ENCODE measurements at places on chromosomes 3 and 15.

- no peak for ATAC-seq
Measured at GRCh38 chr3:128276577-128277183, 123.4 kb downstream of the EEFSEC start.

DNA sequence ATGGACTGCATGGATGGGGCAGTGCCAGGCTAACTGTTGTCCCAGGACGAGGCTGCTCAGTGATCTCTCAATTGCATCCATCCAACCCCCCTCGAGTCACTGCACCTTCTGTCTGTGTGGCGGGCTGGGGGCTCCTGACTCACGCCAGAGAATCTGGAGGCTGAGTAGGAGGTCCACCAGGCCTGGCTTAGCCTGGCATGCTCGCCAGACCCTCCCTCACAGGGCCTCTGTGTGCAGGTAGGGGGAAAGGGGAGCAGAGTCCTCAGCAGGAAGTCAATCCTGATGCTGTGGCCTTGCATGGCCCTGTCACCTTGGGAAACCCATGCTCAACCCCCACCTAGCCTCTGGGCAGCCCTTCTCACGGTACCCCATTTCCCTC, 140.6 kb downstream of the NUP210 start:
- ATAC-seq, result no peak

GRCh38 chr15:57298843-57299550, 77.3 kb upstream of the CGNL1 start:
- no peak for ATAC-seq

DNA sequence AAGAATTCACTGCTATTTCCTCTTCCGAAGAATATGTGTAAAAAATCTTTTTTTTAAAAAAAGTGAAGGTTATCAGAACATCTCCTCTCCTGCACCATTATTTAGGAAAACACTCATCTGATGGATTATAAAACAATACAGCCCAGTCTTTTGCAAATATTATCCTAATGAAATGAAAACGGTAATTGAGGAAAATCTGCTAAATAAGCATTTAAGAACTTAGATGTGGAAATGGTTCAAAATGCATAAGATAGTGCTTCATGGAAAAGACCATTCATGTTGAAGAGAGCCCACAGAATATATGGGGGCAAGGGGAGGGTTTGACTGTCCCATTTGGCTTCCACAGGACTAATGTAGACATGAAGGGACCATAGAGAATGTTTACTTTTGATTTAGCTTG, 47.8 kb downstream of the ISL2 start:
- no peak for ATAC-seq

DNA sequence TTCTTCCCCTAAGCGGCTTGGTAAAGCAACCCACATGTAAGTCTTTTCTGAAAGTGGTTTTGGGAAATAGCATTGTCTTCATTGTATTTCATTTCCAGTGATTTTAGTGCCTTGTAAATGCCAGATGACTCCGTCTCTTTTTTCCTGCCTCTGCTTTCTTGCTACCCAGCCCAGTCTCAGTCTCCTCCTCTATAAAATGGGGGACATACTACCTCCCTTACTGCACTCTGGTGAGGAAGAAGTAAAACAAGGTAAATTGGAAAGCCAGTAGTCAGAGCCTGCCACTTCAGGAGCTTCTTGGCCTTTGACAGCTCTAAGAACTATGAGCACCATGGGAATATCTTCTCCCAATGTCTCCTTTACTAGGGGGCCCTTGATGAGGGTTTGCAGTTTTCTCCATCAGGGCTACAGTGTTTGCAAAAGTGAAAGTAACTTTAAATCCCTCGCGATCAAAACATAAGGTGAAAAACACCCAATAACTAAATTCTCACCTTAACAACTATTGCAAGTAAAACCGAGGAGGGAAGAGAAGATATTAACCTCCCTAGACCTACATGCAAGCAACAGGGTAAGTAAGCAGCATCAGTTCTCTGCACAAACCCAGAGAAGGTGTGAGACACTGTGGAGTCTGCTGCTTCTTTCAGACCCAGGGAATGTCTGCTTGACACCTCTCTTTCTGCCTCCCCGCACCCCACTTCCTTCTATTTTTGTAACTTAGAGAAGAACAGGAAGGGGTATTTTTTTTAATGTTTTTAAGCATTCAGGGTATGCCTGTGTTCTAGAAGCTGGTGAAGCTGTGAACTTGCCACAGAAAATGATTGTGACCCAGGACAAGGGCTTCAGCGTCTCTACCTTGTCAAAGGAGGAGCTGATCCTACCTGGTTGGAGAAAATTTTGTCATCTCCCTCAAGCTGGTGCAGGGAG, 159.1 kb upstream of the EOMES start:
- peak; percentile 60 for ATAC-seq

- ATAC-seq, result peak; percentile 8
Measured at GRCh38 chr3:173410849-173411248, 13.3 kb downstream of the NLGN1 start.

DNA sequence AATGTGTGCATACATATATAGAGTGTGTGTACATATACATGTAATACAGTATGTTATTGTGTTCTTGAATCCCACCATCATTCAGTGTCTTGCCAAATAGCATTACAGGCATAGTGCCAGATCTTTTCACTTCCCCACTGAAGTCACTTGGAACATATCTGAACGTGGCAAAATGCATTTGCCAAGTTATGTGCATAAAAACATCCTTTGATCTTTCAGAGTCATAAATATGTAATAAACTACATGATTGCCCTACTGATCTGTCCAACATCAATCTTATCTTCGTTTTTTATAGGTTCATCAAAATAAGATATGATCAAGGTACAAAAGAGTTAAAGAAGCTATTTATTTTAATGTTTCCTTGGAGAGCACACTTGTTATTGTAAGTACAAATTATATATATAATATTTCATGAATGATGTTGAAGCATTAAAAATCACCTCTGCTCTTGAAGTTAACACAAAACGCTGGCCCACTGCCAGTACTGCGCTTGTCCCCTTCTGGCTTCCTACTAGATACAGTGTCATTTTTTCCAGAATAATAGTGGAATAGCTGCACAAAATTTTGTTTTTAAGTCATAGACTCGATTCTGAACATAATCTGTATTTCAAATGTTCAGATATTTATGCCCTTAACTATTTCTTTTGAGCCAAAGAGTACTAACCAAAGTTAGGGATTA, 549.5 kb upstream of the ARRDC4 start:
- no peak for ATAC-seq

DNA sequence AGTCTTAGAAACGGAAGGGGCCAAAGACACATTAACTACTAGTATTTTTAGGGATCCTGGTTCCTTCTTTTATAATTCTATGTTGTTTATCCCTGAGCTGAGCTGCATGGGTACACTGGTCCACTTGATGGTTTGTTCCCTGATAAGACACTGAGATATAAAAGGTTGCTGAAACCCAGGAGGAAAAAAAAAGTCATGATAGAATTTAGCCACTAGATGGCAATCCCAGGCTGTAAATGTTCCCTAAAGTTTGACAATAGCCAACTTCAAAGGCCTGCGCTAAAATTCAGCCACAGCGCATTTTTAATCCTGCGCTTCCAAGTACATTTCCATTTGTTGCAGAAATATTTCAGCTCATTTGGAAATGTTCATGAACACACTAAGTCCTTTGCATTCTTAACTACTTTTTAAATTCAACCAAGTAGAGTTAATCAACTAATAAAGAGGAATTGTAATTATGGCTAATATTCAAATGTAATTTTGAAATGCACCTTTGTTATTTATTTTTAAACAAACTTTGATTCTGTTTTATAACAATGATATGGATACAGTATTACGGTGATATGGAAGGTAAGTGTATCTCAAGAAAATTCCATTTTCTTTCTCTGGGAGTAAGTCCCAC, 249.3 kb upstream of the FEZF2 start:
- no peak for ATAC-seq

GRCh38 chr3:143084856-143085731, 34.5 kb upstream of the CHST2 start:
- ATAC-seq, result peak; percentile 86

GRCh38 chr3:195421400-195421799, 21.4 kb downstream of the ACAP2 start:
- no peak for ATAC-seq

- no peak for ATAC-seq
Measured at GRCh38 chr3:29936054-29936453, 655.2 kb downstream of the RBMS3 start.

DNA sequence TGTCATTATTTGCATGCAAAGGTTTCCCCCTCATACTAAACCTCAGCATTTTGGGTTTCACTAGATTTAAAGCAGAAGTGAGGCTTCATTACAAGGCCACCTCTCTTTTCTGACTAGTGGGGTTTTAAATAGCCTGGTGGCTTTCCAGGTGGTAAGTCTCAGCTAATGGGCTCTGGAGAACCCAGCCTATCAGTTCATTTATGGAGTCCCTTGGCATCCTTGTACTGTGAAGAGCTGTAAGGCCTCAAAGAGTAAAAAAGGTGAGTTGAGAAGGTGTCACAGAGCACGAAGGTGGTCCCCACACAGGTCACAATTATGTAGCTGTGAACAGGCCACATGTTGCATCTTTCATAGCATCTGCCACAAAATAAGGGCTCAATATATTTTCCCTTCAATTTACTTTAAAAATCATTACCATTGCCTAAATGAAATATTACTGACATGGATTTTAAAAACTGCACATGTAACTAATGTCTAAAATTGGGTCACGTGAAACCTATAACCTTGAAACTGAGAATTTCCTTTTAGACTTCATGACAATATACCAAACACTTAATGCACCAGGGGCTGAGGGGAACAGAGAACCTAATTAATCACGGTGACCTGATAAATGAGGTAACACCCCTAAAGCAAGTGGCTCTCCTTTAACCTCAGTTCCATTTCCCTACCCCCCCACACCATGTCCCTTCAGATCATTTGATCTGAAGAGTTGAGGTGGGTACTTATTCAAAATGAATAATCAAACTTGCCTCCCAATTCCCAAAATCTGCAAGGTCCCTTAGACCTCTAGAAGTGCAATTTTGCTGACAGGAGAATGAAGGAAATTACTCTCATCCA, 1.3 kb downstream of the NGLY1 start:
- ATAC-seq, result peak; percentile 80

DNA sequence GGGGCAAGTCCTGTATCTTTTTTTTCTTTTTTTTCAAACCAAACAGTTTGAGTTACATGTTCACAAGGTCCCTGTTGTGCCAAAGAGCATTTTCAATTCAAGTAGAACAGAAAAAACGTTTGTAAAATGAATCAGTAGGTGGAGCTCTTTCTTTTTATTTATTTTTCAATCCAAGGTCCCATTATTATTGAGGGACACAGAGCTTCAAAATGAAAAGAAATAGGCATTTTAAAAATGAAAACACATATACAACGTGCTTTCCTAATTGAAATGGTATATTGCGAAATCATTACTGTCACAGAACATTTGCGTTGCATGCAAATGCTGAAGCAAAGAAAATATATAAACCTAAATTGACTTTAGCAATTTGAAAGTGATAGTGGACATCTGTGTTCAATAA, 711.0 kb downstream of the MECOM start:
- no peak for ATAC-seq

- no peak for ATAC-seq
Measured at GRCh38 chr3:20696388-20697150, 510.6 kb upstream of the SGO1 start.

GRCh38 chr3:39154280-39155021, 1.1 kb upstream of the CSRNP1 start:
- ATAC-seq, result no peak

DNA sequence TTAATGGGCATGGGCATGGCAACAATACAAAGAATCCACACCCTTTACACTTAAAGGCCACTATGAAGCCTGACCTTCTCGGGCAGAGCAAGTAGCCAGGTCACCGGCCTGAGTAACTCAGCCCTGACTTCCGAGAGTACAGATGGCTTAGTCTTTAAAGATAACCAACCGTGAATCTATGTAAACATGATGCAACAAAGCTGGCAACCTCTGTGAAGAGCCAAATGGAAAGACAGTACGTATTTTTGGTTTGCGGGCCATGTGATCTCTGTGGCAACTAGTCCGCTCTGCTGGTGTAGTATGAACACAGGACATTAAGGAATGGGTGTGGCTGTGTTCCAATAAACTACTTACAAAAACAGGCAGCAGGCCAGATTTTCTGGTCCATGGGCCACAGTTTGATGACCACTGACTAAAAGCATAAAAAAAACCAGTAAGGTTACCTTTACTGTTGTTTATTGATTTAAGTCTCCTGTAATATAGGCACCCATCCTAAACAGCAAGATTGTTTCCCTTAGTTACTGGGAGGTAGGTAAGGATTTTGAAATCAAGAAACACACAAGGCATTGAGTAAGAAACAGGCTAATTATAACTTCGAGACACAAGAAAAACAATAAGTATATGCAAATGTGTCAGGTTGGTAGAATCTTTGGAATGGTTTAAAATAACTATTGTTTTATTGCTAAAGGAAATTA, 14.5 kb downstream of the RIOX2 start:
- ATAC-seq, result no peak

DNA sequence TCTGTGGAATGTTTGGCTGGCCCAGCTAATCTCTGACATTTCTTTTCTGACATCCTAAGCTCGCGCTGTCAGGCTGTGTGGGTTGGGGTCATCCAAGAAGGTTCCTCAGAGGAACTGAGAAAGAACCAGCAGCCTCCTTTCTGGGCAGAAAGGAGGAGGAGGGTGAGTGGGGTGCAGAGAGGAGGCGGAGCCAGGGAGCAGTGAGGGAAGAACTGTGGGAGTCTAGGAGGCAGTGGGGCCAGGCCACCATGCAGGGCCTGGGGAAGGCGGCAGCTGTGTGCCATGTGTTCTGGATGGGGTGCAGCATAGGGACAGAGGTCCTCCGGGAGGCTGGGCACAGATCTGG, 5.3 kb downstream of the SEMA7A start:
- ATAC-seq, result peak; percentile 65

Data from stimulated activated memory B cell treated with anti-CD40 and anti-IgM and Interleukin-4, amounts not matched to agents 10 μg/mL and 1 μg/mL and 100 μg/mL, for 72 hours (primary cell).